ENCODE measurements at places on chromosomes 16 and 17.

GRCh38 chr17:6137716-6138502 lies 67.7 kb downstream of the WSCD1 start:
- DNase-seq = no peak
- H3K36me3 ChIP-seq = no peaks in the 10 kb centered on the region
- H3K27ac ChIP-seq = no peak overlapping the region
- no peak overlapping the region for H3K4me3 ChIP-seq
- H3K27me3 ChIP-seq = no peaks in the 10 kb centered on the region

- DNase-seq = peak; percentile 64
- no peak overlapping the region for H3K4me3 ChIP-seq
- H3K27ac ChIP-seq = no peak overlapping the region
- peaks cover 10% of the 10 kb centered on the region for H3K4me1 ChIP-seq
These were observed 2.1 kb downstream of the CFAP20 start for GRCh38 chr16:58127033-58127556.

DNA sequence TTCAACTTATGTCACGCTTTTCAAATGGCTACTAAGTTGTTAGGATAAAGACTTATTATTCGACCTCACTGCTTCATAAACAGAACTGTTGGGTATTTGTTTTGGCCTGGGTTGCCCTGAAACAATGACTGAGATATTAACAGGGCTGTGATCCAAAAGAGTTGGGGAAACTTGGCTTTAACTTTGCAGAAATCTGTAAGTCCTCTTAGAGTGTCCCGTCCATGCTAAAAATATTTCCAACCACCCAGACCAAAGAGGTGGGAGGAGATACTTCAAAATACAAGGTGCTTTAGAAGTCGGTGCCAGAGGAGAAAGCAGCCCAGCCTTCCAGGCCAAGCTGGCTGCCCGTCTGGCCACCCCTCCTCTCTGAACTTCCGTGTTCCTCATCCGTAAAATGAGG lies 16.1 kb upstream of the SPATA32 start:
- no peak overlapping the region for H3K27ac ChIP-seq
- H3K27me3 ChIP-seq = no peaks in the 10 kb centered on the region
- no peak for DNase-seq
- no peak overlapping the region for H3K4me3 ChIP-seq
- H3K36me3 ChIP-seq = no peaks in the 10 kb centered on the region

DNA sequence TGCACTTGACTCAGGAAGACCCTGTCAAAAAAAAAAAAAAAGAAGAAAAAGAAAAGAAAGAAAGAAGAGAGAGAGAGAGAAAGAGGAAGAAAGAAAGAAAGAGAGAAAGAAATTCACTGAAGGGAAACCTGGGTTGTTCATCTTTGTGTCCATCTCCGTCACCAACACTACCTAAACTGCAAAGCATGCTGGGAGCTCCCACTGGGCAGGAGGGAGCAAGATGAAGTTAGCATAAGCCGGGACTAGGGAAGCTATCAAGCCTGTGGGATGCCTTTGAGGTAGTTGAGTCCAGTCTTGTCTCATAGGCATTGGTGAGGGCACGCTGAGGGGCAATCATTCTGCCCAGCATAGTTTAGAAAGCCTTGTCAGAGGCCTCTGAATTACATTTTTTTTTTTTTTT lies 7.6 kb upstream of the CBFB start:
- H3K36me3 ChIP-seq = no peaks in the 10 kb centered on the region
- H3K27ac ChIP-seq = no peak overlapping the region
- no peak overlapping the region for H3K4me3 ChIP-seq
- H3K27me3 ChIP-seq = no peaks in the 10 kb centered on the region

- DNase-seq = no peak
- no peaks in the 10 kb centered on the region for H3K36me3 ChIP-seq
- H3K4me1 ChIP-seq = peaks cover 13% of the 10 kb centered on the region
- no peak overlapping the region for H3K27ac ChIP-seq
These were observed 237.2 kb downstream of the MRTFB start for GRCh38 chr16:14308368-14308723.

DNA sequence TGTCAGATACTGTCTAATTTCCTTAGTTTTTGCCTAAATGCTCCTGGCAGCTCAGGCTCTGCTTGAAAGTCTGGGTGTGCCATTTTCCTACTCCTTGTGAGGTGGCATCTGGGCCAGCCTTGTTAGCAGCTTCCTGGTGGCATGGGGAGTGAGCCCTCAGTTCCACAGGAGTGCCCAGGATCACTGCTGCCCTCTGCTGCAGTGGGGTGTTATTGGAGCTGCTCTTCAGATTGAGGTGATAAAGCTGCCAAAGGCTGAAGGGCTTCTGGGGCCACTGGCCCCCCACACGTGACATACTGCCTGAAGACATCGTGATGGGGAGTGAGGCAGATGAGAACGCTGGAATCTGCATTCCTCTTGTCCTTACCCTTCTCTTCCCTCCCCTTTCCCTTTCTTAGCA lies 27.4 kb downstream of the CEP95 start:
- no peak overlapping the region for H3K4me3 ChIP-seq
- no peaks in the 10 kb centered on the region for H3K4me1 ChIP-seq
- H3K27ac ChIP-seq = no peak overlapping the region
- no peaks in the 10 kb centered on the region for H3K27me3 ChIP-seq
- DNase-seq = no peak

- no peaks in the 10 kb centered on the region for H3K27me3 ChIP-seq
- peaks cover 2% of the 10 kb centered on the region for H3K4me1 ChIP-seq
- H3K36me3 ChIP-seq = no peaks in the 10 kb centered on the region
- no peak overlapping the region for H3K27ac ChIP-seq
- DNase-seq = peak; percentile 85
- no peak overlapping the region for H3K4me3 ChIP-seq
These were observed 225.9 kb upstream of the EEF2KMT start for GRCh38 chr16:5323284-5324141.

GRCh38 chr17:64687961-64688360 lies 25.9 kb upstream of the SMURF2 start:
- DNase-seq = no peak
- no peak overlapping the region for H3K4me3 ChIP-seq
- H3K27me3 ChIP-seq = no peaks in the 10 kb centered on the region
- H3K36me3 ChIP-seq = no peaks in the 10 kb centered on the region

DNA sequence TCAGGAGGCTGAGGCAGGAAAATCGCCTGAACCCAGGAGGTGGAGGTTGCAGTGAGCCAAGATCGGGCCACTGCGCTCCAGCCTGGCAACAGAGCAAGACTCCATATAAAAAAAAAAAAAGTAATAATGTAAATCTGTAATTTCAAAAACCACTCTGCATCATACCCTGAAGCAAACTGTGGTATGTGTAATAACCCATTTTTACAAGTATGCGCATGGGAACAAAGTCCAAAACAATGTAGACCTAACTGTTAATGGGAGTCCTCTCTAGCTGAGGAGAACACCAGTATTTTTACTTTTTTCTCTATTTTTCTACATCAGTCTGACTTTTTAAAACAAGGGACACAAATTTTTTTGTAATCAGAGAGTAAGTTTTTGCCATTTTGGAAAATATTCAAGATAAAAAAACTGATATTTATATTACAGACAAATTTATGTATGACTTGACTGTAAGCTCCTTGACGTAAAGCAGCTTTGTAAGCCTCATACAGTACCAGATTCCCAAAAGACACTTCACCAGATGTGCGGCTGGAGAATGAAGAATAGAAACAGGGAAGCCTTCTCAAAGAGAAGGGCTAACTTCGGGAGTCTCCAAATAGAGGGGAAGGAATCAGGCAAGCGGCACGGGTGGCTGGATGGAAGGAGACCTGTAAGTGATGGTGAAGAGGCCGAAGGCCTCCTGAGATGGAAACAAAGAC lies 25.7 kb downstream of the CMTM4 start:
- H3K27me3 ChIP-seq = no peaks in the 10 kb centered on the region
- H3K4me1 ChIP-seq = no peaks in the 10 kb centered on the region

DNA sequence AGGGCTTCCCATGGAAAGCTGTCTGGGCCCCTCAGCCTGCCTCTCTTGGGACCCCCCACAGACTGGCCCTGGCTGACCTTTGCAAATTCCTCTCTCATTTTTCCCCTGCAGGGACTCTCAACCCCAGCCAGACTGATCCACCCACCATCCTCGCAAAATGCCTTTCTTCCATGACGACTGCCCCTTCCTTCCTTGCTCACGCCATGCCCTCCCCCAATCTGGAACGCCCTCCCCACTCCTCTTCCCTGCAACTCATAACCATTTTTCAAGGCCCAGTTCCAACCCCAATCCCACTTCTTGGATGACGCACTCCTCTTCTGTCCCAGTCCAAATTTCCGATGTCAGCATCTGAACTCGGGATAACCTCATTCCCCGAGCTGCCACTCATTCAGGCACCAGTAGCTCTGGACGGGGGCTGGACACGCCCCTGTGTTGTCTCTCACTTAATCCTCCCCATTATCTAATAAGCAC lies 1.3 kb upstream of the DNAI2 start:
- H3K27me3 ChIP-seq = no peaks in the 10 kb centered on the region
- no peak overlapping the region for H3K4me3 ChIP-seq
- H3K4me1 ChIP-seq = no peaks in the 10 kb centered on the region
- no peaks in the 10 kb centered on the region for H3K36me3 ChIP-seq
- no peak for DNase-seq
- H3K27ac ChIP-seq = no peak overlapping the region

- H3K4me3 ChIP-seq = no peak overlapping the region
- no peak for DNase-seq
- H3K27me3 ChIP-seq = no peaks in the 10 kb centered on the region
- no peak overlapping the region for H3K27ac ChIP-seq
- peaks cover 5% of the 10 kb centered on the region for H3K36me3 ChIP-seq
- H3K4me1 ChIP-seq = no peaks in the 10 kb centered on the region
These were observed 38.0 kb downstream of the HEATR3 start for GRCh38 chr16:50103764-50104163.

GRCh38 chr16:2751577-2752034 lies 832 bp upstream of the SRRM2 start:
- H3K4me3 ChIP-seq = peak overlapping the region; percentile 41
- H3K36me3 ChIP-seq = peaks cover 2% of the 10 kb centered on the region
- no peaks in the 10 kb centered on the region for H3K27me3 ChIP-seq
- peak; percentile 88 for DNase-seq
- H3K27ac ChIP-seq = peak overlapping the region; percentile 100

DNA sequence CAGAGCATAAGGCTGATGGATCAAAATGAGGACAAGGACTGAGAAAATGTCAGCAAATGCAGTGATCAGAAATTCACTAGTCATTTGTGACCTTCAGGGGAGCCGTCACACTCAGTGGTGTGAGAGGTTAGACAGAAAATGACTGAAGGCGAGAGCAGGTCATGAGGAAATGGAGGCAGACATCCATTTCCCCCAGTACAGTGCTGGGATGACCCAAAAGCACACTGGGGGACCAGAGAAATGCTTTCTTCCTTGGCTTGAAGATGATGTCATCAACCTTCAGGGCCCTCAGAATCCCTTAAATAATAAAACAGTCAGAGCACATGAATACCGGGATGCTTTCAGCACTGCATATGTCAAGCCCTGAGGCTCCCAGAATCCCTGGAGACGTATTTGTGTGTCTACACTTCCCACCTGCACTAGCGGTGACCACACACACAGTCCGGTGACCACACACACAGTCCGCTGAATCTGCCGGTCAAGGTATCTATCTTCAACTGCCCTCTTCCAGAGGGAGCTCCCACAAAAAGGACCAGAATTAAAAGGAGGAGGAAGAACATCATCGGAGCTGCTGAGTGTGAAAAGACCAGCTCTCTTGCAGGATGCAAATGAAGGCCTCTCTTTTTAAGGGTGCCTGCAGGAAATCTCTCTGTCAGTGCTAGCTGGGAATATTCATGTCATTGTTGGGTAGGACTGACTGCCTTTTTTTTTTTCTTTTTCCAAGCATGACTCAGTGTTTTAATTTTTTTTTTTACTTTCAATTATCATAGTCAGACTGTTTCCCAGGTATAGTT lies 8.2 kb downstream of the UBE2O start:
- peaks cover 50% of the 10 kb centered on the region for H3K4me1 ChIP-seq
- peak; percentile 82 for DNase-seq
- peak overlapping the region; percentile 59 for H3K27ac ChIP-seq
- no peak overlapping the region for H3K4me3 ChIP-seq

GRCh38 chr17:16534236-16534635 lies 34.8 kb downstream of the ZNF287 start:
- no peaks in the 10 kb centered on the region for H3K27me3 ChIP-seq
- H3K27ac ChIP-seq = no peak overlapping the region
- DNase-seq = no peak
- H3K4me1 ChIP-seq = no peaks in the 10 kb centered on the region
- no peaks in the 10 kb centered on the region for H3K36me3 ChIP-seq
